ENCODE measurements at places on chromosomes 7 and 10.

DNA sequence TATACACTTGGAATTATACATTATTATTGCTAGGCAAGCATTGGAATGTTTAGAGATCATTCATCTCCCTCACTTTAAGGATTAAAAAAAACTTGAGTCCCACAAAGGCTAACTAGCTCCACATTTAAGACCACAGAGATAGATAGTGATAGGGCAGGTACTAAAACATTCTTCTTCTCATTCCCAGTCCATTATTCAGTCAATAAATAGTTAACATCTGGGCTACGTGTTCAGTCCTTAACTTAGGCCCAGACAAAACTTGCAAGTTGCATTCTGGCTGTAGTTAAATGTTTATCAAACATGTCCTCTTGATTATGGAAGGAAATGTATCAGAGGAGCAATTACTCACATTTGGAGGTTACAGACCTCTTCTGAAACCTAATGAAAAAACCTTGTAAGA lies 2.4 kb downstream of the GNG11 start:
- no peak for DNase-seq

DNA sequence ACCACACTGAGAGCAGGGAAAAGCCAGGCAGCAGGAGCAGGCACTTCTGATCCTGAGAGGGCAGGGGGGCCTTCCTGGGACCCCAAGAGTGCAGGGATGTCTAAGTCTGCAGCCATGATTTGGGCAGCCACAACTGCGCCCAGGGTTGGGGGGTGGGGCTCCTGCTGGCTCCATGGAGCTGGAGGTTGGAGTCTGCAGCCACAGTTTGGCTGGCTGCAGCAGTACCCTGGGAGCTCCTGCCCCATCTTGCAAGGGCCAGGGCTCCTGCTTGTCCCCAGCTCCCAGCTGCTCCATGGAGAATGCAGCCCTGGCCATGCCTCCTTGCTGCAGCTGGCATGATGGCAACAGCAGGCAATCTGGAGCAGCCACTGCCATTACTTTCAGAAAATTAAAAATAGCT lies 679.7 kb upstream of the LRRTM3 start:
- no peak for DNase-seq

- DNase-seq = no peak
Observed at GRCh38 chr10:77887631-77888355, 38.8 kb downstream of the DLG5 start.

GRCh38 chr7:41796331-41796730 lies 93.4 kb upstream of the INHBA start:
- DNase-seq = no peak

DNA sequence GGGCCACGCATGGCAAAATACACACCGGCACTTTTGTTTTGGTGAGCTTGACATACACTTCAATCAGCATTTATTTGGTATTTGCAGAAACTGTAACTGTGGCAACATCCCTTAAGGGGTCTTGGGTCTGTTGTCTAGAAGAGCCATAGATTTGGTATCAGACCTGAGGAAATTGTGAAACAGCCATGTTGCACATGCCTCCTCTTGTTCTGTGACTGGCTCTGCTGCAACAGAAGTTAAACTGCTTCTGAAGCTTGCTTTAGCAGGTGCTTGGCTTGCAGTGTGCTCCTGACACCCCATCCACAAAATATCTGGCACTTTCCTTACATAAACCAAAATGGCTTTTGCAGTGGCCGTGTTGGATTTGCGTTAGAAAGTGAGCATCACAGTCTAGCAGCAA lies 247.3 kb downstream of the GATA3 start:
- no peak for DNase-seq
